ENCODE measurements at places on chromosomes 5 and 9.

GRCh38 chr5:60809891-60810425, 34.1 kb downstream of the ELOVL7 start:
- H3K27me3 ChIP-seq, result no peaks in the 10 kb centered on the region
- H3K4me1 ChIP-seq, result peaks cover 1% of the 10 kb centered on the region
- no peak overlapping the region for H3K27ac ChIP-seq
- no peaks in the 10 kb centered on the region for H3K36me3 ChIP-seq
- DNase-seq, result no peak

GRCh38 chr9:137199411-137200121, 975 bp downstream of the TPRN start:
- peak; percentile 28 for DNase-seq
- no peaks in the 10 kb centered on the region for H3K36me3 ChIP-seq
- H3K27me3 ChIP-seq, result no peaks in the 10 kb centered on the region
- H3K4me3 ChIP-seq, result no peak overlapping the region

DNA sequence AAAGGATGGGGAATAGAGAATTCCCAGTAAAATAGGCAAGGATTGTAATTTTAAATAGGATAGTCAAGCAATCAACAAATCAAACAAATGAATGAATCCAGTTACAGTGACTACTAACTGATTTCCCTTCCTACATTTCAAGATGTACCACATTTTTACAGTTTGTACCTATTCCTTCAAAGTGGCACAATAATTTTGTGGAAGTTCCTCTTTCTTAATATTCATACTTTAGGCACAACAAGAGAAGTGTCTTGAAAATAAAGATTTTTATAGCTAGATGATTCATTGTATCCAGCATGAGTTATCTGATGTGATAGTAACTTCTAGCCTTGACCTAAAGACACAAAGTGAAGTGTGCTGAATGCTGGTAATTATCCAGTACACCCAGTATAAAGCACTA, 122.2 kb upstream of the ACOT12 start:
- H3K36me3 ChIP-seq, result no peaks in the 10 kb centered on the region
- H3K27ac ChIP-seq, result no peak overlapping the region
- H3K4me1 ChIP-seq, result no peaks in the 10 kb centered on the region
- no peak overlapping the region for H3K4me3 ChIP-seq
- no peaks in the 10 kb centered on the region for H3K27me3 ChIP-seq
- no peak for DNase-seq

DNA sequence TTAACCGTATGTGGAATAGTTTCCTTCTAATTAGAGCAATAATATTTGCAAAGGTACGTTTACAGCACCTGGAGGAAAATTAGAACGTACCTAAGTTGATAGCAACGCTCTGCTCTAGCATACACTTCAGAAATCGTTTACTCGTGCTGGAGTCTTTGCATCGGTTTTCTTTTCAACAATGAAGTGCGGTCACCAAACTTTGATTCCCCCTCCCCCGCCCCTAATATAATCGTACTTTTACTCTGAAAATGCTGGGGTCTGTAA, 506 bp downstream of the ADAMTS19 start:
- peaks cover 6% of the 10 kb centered on the region for H3K4me1 ChIP-seq
- peak overlapping the region; percentile 69 for H3K4me3 ChIP-seq
- H3K27ac ChIP-seq, result no peak overlapping the region
- H3K27me3 ChIP-seq, result no peaks in the 10 kb centered on the region
- no peaks in the 10 kb centered on the region for H3K36me3 ChIP-seq

DNA sequence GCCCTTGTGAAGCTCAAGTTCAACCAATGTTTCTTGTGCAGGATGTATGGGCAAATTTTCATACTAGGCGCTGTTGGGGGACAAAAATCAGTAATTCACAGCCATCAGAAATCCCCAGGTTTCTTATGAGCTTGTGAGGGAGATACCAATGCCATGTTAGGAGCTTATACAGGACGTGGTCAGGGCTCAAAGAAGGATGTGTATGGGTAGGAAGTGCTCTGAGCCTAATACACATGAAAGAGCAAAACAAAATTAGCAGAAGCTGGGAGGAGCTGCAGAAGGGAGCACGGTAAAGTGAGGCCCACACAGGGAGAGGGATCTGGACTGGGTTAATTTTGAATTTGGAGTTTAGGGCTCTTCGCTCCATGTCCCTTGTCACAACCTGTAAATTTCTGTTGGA, 114.6 kb upstream of the MAP3K1 start:
- H3K36me3 ChIP-seq, result no peaks in the 10 kb centered on the region
- no peak for DNase-seq
- peaks cover 8% of the 10 kb centered on the region for H3K4me1 ChIP-seq
- H3K27me3 ChIP-seq, result no peaks in the 10 kb centered on the region
- no peak overlapping the region for H3K27ac ChIP-seq
- H3K4me3 ChIP-seq, result no peak overlapping the region

- no peak overlapping the region for H3K27ac ChIP-seq
- no peak for DNase-seq
- no peaks in the 10 kb centered on the region for H3K36me3 ChIP-seq
These were observed 8.4 kb upstream of the IL6ST start for GRCh38 chr5:56003179-56003578.

DNA sequence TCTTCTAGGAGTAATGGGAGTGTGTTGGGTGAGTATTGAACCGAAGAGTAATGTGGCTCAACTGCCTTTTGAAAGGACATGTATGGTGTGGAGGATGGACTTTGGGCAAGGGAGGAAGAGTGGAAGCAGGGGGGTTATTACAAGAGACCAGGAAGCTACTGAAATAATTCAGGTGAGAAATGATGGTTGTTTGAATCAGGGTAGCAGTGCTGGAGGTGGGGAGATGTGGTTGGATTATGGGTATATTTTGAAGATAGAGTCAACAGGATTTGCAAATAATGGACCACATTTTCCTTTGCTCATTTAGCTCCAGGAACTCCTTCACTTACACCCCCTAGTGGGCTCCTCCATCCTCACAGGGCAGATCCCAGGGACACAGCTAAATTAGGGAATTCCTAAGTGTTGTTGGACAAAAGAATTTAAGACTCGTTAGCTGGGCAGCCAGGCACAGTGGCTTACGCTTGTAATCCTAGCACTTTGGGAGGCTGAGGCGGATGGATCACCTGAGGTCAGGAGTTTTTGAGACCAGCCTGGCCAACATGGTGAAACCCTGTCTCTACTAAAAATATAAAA, 1.2 kb upstream of the SLC4A9 start:
- H3K36me3 ChIP-seq, result no peaks in the 10 kb centered on the region
- H3K4me1 ChIP-seq, result no peaks in the 10 kb centered on the region
- H3K4me3 ChIP-seq, result no peak overlapping the region
- peak; percentile 89 for DNase-seq

GRCh38 chr5:4990462-4990861, 149.7 kb upstream of the ADAMTS16 start:
- no peak for DNase-seq
- no peaks in the 10 kb centered on the region for H3K36me3 ChIP-seq

DNA sequence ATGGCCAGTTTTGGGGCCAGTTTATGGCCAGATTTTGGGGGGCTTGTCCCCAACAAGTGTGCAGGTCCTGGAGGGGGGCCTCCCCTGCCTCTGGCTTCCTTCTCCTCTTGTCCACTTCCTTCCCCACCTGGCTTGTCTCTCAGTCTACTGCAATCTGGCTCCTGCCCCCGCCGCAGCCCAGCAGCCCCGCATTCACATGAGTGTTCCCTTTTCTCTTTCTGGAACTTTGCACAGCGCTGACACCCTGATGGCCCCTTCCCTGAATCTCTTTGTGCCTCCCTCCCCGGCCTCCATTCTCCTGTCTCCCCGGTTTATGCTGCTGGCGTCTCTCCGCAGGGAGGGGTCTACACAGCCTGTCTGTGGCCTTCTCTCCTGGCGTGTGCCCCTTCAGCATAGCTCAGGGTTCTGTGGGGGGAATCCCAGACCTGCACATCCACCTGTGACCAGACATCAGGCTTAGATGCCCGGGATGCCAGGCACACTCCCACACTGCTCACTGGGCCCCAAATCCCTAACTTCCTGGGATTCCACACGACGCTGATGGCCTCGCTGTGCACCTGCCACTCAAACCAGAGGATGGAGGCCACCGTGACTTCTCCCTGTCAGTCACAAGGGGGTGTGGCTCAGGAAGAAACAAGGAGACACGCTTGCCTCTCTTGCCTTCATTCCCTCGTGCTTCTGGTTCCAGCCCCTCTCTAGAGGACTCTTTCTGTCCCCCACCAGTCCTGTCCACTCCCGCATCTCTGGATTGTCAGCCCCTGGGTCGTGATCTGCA, 17.5 kb downstream of the TRIP13 start:
- no peak overlapping the region for H3K4me3 ChIP-seq
- no peaks in the 10 kb centered on the region for H3K27me3 ChIP-seq
- peaks cover 33% of the 10 kb centered on the region for H3K36me3 ChIP-seq
- no peaks in the 10 kb centered on the region for H3K4me1 ChIP-seq

DNA sequence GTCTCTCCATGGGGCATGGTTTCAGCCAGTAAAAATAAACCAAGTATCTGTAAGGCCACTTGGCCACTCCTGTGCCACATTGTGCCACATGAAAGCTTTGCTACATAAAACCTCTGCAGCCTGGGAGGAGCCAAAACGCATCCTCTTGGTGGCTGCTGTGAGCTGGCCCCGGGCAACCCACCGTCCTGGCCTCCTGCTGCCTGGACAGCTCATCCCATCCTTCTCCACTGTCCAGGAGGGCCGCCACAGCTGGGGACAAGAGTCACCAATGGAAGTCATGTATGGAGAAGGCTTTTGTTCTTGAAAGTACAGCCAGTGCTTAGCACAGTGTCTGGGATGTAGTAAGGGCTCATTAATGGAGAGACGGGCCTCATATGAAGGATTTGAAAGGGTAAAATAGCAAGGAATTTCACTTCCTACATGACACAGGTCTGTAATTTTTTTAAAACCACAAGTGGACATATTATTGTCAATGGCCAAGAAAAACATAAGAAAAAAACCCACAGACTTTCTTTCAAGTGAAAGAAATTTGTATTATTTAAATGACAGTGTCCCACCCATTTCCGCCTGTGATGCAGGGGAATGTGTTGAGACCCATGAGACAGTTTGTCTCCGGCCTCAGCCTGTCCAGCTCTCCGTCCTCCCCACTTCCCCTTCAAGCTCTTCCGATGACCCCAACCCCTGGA, 6.6 kb downstream of the PTGES start:
- H3K4me1 ChIP-seq, result no peaks in the 10 kb centered on the region
- H3K36me3 ChIP-seq, result no peaks in the 10 kb centered on the region
- H3K4me3 ChIP-seq, result no peak overlapping the region
- H3K27ac ChIP-seq, result no peak overlapping the region
- H3K27me3 ChIP-seq, result no peaks in the 10 kb centered on the region

DNA sequence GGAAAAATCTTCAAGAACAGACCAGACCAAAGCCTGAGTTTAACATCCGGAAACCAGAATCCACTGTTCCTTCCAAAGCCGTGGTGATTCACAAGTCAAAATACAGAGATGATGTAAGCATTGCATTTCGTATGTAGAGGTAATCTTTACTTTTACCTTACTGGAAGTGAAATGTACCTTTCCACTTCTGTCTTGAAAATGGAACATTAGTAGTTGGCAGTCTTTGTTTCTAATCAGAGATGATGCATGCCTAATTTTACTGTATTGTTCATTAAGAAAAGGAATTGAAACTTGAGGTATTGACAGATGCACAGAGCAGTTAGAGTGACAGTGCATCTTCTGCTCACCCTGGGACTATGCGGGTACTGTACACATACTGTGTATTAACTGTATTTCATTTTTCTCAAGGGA, 34.6 kb downstream of the HABP4 start:
- peaks cover 3% of the 10 kb centered on the region for H3K36me3 ChIP-seq
- H3K4me1 ChIP-seq, result no peaks in the 10 kb centered on the region
- no peak for DNase-seq
- no peak overlapping the region for H3K27ac ChIP-seq
- no peak overlapping the region for H3K4me3 ChIP-seq

- H3K27ac ChIP-seq, result no peak overlapping the region
- H3K36me3 ChIP-seq, result no peaks in the 10 kb centered on the region
- DNase-seq, result no peak
- H3K27me3 ChIP-seq, result no peaks in the 10 kb centered on the region
These were observed 38.6 kb downstream of the CAMK4 start for GRCh38 chr5:111262815-111263214.

- no peak for DNase-seq
- H3K4me3 ChIP-seq, result no peak overlapping the region
- no peaks in the 10 kb centered on the region for H3K27me3 ChIP-seq
- H3K27ac ChIP-seq, result no peak overlapping the region
- no peaks in the 10 kb centered on the region for H3K36me3 ChIP-seq
- no peaks in the 10 kb centered on the region for H3K4me1 ChIP-seq
These were observed 977.2 kb upstream of the NUDT12 start for GRCh38 chr5:104539618-104540350.

GRCh38 chr9:93555370-93555769, 21.0 kb upstream of the PHF2 start:
- no peaks in the 10 kb centered on the region for H3K27me3 ChIP-seq
- no peak overlapping the region for H3K27ac ChIP-seq
- no peaks in the 10 kb centered on the region for H3K4me1 ChIP-seq
- H3K4me3 ChIP-seq, result no peak overlapping the region

- H3K4me1 ChIP-seq, result peaks cover 4% of the 10 kb centered on the region
- H3K4me3 ChIP-seq, result no peak overlapping the region
- H3K27me3 ChIP-seq, result no peaks in the 10 kb centered on the region
- DNase-seq, result peak; percentile 54
- H3K36me3 ChIP-seq, result no peaks in the 10 kb centered on the region
These were observed 89.7 kb upstream of the EQTN start for GRCh38 chr9:27386571-27387091.

- H3K36me3 ChIP-seq, result no peaks in the 10 kb centered on the region
- DNase-seq, result no peak
- no peak overlapping the region for H3K27ac ChIP-seq
- no peak overlapping the region for H3K4me3 ChIP-seq
- H3K4me1 ChIP-seq, result peaks cover 19% of the 10 kb centered on the region
These were observed 17.0 kb downstream of the BICD2 start for GRCh38 chr9:92747459-92748232.

DNA sequence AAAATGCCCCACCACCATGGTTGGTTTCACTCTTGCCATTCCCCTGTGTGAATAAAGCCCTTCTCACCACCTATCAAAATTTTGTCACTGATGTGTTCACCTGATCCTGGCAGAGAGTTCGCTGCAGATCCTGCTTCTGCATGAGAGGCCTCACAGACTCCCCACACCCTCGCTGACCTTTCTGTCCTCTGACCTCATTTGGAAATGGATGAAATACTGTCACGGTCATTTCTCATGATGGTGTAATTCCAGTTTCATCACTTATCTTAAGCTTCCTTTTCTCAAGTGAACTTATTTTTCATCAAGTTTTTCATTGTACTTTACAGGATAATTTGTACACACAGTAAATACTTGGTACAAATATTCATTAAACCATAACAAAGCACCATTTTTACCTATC, 131.3 kb downstream of the FRMD3 start:
- no peak overlapping the region for H3K27ac ChIP-seq
- no peak overlapping the region for H3K4me3 ChIP-seq
- no peak for DNase-seq
- no peaks in the 10 kb centered on the region for H3K27me3 ChIP-seq
- H3K36me3 ChIP-seq, result no peaks in the 10 kb centered on the region
- no peaks in the 10 kb centered on the region for H3K4me1 ChIP-seq

GRCh38 chr5:37005252-37005651, 128.7 kb downstream of the NIPBL start:
- H3K27ac ChIP-seq, result no peak overlapping the region
- DNase-seq, result no peak
- no peaks in the 10 kb centered on the region for H3K4me1 ChIP-seq
- no peaks in the 10 kb centered on the region for H3K36me3 ChIP-seq

GRCh38 chr9:38200431-38200830, 131.4 kb upstream of the SHB start:
- H3K36me3 ChIP-seq, result no peaks in the 10 kb centered on the region
- H3K4me1 ChIP-seq, result no peaks in the 10 kb centered on the region
- DNase-seq, result no peak
- H3K4me3 ChIP-seq, result no peak overlapping the region
